HFFc6 (cell line): ENCODE measurements at places on chromosomes 11 and 22. TPM values are rescaled to one million over a fixed set of nuclear protein-coding genes. Genes with fewer than 3 reads are reported as not detected.

SLC22A6 gene
- total RNA-seq, result not detected in 3 replicates

OSM gene
- total RNA-seq, result not detected in 2 replicates

FOLH1 gene
- not detected in 3 replicates for total RNA-seq

NXPE2 gene
- total RNA-seq, result not detected in 3 replicates

VPREB1 gene
- not detected in 3 replicates for total RNA-seq

MS4A6A gene
- not detected in 3 replicates for total RNA-seq

- DNase-seq, result peak; percentile 74
These were observed 18.8 kb upstream of the INCENP start for GRCh38 chr11:62104816-62105653.

DNA sequence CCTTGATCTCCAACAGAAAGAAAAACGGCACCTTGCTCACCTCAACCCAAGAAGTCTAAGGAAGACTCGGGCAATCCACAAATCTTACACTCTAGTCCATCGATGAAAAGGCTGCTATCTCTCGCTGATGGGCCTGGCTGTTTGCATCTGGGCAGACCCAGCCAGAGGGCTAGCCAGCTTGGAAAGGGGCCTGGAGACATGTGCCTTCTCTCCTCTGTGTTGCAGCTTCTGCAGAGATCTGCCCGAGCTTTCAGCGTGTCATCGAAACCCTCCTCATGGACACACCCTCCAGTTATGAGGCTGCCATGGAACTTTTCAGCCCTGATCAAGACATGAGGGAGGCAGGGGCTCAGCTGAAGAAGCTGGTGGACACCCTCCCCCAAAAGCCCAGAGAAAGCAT is 3.2 kb downstream of the SCGB1A1 start:
- no peak for DNase-seq

- DNase-seq, result peak; percentile 88
These were observed 134.0 kb downstream of the TRIM44 start for GRCh38 chr11:35796562-35796961.

GRCh38 chr11:69309631-69310280 is 15.8 kb downstream of the MYEOV start:
- peak; percentile 41 for DNase-seq

DNA sequence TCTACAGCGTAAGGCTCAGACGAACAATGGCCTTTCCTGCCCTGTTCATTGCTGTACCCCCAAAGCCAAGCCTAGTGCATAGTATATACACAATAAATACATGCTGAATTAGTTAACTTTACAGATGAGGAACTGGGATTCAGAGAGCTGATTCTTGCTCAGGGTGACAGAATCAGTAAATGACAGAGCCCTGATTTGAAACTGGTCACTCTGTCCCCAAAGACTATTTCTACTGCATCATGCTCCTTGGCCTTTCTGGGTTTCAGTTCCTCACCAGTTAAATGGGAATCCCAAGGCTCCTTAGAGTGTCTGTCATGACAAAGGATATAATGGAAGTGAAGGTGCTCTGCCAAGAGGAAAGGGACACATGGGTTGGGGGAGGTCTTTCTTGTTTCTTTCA is 50.5 kb upstream of the TSKU start:
- DNase-seq, result no peak

- no peak for DNase-seq
These were observed 89.8 kb downstream of the PIWIL4 start for GRCh38 chr11:94656968-94657367.

DNA sequence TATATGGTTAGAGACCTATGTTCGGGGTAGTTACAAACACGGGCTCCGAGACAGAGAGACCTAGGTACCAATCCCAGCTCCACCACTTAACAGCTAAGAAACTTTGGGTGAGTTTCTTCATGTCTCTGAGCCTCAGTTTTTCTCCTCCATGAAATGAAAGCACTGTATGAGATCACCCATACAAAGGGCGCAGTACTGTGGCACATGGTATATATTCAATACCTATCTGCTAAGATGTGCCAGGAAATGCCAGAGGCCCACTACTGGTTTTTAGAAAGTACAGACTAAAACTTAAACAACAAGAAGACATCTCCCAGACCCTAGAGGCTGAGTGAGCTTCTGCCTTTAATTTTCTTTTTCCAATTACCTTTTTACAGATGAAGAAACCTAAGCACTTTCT is 69.5 kb downstream of the SLC1A2 start:
- DNase-seq, result no peak

DNA sequence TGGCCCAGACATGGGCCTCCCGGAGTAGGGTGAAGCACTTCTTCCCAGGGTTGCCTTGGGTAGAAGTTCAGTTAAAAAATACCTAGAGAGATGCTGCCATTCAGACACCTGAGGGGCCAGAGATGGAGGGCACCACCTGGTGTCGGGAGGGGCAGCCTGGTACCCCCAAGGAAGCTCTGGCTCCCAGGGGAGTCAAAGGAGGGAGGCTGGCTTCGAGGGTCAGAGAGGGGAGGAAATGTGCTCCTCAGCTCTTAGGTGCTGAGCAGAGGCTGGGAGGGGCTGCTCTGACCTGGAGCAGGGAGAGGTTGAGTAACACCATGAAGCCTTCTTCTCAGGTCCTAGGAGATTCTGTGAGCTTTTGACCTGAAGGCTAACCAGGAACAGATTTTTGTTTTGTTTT is 1.1 kb downstream of the USP35 start:
- no peak for DNase-seq

DNA sequence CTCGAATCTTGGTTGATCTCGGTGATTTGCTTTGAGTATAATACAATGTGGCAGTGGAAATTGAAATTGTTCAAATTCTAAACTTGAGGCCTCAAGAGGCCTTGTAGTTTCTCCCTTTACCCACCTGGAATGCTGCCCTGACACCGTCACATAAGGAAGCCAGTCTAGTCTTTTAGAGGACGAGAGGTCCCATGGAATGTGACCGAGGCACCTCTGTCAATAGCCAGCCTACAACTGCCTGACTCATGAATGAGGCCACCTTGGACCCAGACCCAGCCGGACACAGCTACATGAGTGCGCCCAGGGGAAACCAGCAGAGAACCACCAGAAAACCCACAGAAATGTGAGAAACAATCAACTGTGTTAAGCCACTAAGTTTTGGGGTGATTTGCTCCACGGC is 52.5 kb downstream of the RPL27A start:
- DNase-seq, result no peak

- DNase-seq, result no peak
These were observed 1173.9 kb downstream of the LRRC4C start for GRCh38 chr11:40285558-40285957.

DNA sequence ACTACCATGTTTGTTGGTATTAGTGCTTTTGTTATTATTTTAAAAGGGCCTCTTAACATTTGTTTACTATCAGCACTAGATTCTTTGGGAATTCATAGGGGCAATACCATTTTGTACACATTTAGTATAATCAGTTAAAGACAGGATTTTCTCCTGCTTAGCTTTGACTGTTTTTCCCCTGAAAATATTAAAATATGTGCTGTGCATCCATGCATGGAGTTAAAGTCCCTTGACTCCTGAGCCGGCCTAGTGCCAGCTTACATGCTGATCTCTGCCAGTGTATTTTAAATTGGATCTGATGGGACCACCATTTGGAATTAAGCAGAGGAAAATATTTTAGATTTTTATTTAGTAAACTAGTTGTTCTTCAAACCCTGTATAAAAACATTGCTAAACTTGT is 161.4 kb downstream of the METTL15 start:
- no peak for DNase-seq

DNA sequence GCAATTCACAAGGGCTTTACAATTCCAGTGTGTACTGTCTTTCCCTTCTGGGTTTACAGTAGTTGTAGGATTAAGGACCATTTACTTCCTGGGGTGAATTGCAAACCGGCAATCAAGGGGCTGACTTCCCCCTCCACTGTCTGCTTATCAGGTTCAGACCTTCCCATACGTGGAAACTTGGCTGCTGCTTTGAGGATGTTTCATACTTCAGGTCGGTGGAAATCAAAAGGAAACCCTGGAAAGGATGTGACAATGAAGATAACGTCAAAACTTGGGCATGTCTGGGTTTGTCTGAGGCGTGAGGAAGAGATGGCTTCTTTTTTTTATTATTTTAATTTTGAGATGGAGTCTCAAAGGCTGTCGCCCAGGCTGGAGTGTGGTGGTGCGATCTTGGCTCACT is 2.1 kb upstream of the RTCB start:
- DNase-seq, result no peak

DNA sequence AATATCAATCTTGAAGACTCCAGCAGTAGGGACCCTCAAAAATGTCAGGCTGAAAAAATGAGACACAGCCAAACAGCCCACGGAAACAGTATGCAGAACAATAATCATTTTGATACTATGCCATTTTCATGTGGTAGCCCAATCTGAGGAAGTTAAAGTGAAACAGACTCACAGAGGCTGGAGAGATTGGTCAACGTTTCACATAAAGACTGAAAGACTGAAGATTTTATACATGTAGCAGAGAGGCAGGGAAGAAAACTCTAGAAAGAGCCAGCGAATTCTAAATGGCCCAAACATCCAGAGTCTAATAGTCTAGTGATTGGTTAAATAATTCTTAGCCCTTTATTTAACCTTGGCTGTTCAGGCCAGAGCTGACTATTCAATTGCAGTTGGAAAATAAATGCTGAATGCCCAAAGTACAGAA is 49.4 kb downstream of the MAML2 start:
- no peak for DNase-seq

GRCh38 chr11:13384908-13385640 is 77.9 kb downstream of the BTBD10 start:
- DNase-seq, result peak; percentile 42

- peak; percentile 57 for DNase-seq
These were observed 176.6 kb upstream of the RAG2 start for GRCh38 chr11:36774603-36775002.

GRCh38 chr11:75839851-75840250 is 24.8 kb downstream of the UVRAG start:
- no peak for DNase-seq

GRCh38 chr11:28820296-28820989 is 712.3 kb downstream of the METTL15 start:
- no peak for DNase-seq

- DNase-seq, result no peak
These were observed 148.3 kb downstream of the TEAD1 start for GRCh38 chr11:12822392-12823022.

- DNase-seq, result peak; percentile 70
These were observed 165.6 kb downstream of the ETS1 start for GRCh38 chr11:128421577-128422330.

DNA sequence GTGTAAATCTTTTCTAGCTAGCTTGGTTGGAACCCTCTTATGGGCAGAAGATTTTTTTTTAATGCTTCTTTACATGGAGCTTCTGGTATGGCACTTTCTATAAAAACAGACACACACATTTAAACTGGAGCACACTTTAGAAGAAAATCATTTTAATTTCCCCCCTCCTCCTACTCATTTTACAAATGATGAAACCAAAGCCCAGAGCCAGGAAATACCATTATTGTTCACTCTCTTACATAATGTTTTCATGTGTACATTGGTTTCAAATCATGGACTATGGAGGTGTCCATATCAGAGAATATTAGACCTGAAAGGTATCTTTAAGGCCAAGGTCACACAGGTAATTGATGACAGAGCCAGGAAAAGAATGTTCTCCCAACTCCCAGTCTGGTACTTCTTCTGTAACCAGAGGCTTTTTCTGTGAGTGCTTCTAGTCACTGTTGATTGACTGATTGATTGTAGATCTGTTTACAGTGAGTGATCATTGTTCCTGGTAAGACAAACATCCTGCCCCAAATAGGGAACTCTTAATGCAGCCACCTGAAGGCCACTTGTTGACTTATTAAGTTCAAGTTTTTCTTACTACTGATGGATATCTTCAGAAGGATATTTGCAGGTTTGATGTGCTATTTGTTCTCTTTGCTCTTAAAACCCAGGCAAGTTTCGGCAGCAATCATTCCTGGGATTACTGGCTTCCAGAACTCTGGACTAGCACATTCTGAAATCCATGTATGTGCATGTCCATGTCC is 26.8 kb upstream of the ME3 start:
- DNase-seq, result no peak

GRCh38 chr11:120401506-120401905 is 65.3 kb downstream of the ARHGEF12 start:
- DNase-seq, result no peak
